ENCODE measurements at places on chromosomes 13 and 19.
A peak's percentile ranks its signal among the peaks of the same experiment; 100 is the strongest.

DNA sequence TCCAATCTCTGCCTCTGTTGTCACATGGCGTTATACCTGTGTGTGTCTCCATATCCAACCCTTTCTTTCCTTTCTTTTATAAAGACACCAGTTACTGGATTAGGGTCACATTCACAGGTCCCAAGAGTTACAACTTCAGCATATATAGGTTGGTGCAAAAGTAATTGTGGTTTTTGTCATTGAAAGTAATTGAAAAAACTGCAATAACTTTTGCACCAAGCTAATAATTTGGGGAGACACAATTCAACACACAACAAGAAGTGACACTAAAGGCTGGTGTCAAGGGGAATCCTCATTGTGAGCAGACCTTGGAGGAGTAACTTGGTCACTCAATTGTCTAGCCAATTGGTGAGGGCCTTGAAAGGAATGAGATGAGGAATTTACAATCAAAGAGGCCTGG, 1366.1 kb downstream of the PCDH9 start:
- no peak for DNase-seq

- DNase-seq = no peak
These were observed 90.6 kb downstream of the TNFSF13B start for GRCh38 chr13:108360139-108360538.

GRCh38 chr19:58544591-58545285, 874 bp downstream of the TRIM28 start:
- DNase-seq = no peak

DNA sequence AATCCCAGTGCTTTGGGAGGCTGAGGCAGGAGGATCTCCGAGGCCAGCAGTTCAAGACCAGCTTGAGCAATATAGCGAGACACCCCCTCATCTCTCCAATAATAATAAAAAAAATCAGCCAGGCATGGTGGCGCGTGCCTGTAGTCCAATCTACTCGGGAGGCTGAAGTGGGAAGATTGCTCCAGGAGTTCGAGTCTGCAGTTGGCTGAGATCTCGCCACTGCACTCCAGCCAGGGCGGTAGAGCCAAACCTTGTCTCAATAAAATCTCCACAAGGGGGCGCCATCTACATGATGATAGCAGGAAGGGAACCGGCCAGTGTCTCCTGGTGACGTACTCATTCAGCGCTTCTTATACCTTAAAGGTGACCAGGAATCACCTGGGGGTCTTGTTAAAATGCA, 13.6 kb upstream of the C5AR1 start:
- no peak for DNase-seq

- peak; percentile 80 for DNase-seq
These were observed 155.0 kb downstream of the POSTN start for GRCh38 chr13:37443538-37443937.
